IMR-90 (cell line): ENCODE measurements at places on chromosomes 6 and 20. TPM values are rescaled to one million over a fixed set of nuclear protein-coding genes. Genes with fewer than 3 reads are reported as not detected.

The ADGRF5 gene
- polyA plus RNA-seq = not detected in 2 replicates

The CNR1 gene
- not detected in 2 replicates for polyA plus RNA-seq

- DNase-seq = no peak
These were observed 726.4 kb upstream of the SLC35B3 start for GRCh38 chr6:9161731-9162130.

The KHDC1L gene
- 0.22 and 0.68 TPM in 2 replicates for polyA plus RNA-seq

DNA sequence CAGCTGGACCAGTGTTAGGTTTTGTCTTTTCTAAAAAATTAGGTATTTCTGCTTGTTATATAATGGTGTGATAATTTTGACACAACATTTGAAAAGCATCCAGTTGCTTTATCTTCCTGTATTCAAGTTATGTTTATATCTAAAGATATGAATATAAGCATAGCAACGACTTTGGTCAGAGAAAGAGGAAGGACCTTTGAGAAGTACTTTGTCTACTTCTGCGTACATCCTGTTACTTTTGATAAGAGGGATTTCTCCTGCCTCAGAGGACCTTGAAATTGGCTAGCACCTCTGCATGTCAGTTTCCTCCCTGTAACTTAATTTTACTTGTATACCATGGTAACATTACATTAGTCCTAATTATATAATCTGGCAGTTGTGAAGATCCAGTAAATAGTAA lies 24.8 kb downstream of the PHF20 start:
- DNase-seq = peak; percentile 12

- DNase-seq = no peak
These were observed 60.2 kb downstream of the EZR start for GRCh38 chr6:158758941-158759479.
